ENCODE measurements at places on chromosomes 11 and 22.

DNA sequence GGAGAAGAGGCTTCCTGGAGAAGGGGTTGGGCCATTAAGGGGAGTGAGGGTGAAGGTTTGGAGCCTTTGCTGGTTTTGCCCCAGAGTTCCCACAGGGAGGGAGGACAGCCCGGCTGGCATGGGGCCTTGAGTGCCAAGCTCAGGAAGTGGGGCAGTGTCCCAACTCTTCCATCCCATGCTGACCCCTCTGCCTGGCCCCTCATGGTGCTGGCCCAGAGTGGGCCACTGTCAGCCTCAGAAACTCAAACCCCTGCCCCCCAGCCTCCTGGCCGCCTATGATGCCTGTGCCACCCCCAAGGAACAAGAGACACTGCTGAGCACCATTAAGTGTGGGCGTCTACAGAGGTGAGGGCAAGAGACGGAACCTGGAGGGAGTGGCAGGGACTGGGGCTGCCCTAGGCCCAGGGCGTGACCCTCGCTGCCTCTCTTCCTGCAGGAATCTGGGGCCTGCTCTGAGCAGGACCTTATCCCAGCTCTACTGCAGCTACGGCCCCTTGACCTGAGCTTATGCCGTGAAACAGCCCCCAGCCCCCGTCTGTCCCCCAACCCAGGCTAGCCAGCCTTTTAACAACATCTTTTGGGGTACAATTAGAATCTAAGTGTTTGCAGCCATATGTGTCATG lies 5.4 kb downstream of the MUS81 start:
- no peak for DNase-seq

GRCh38 chr11:10539339-10539738 lies 1.6 kb downstream of the RNF141 start:
- no peak for DNase-seq

- no peak for DNase-seq
Measured at GRCh38 chr11:113644605-113645004, 61.5 kb downstream of the TMPRSS5 start.

- no peak for DNase-seq
Measured at GRCh38 chr11:76773921-76774361, 9.2 kb upstream of the TSKU start.

DNA sequence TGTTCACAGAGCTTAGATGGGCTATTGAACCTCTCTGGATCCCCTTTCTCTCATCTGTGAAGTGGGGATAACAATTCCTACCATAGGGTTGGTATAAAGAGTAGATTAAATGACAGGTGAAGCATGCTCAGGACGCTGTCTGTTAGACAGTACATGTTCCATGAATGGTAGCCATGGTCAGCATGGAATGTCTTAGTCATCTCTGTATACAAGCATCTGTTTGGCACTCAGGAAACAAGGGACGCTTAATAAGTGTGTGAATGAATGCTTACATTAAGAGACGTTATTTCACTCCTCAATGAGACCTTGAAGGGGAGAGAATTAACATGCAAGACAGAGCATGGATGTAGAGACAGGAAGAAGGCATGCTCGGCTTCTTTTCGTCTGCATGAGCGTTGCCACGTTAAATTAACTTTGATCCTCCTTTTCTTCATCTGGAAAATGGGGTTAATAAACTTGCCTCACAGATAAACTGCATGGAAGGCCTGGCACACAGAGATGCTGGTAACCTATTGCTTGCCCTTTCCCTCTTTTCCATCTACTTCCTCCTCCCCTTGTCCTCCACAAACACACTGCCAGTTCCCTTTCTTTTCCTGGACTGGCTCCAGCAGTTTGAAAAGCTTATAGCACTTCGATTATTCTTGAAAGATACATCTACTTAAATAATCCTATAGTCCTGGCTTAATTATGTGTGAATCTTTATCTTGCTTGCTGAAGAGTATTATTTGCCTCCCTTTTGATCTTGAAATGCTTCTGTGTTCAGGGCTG lies 267.2 kb upstream of the MTNR1B start:
- no peak for DNase-seq

GRCh38 chr11:114133548-114134329 lies 74.2 kb downstream of the ZBTB16 start:
- no peak for DNase-seq

GRCh38 chr11:111347002-111347722 lies 31.9 kb downstream of the POU2AF1 start:
- no peak for DNase-seq

- DNase-seq, result no peak
Measured at GRCh38 chr11:68670208-68670992, 13.9 kb upstream of the GAL start.
